ENCODE measurements at places on chromosomes 5 and 9.

GRCh38 chr9:94533601-94534000 is 21.3 kb upstream of the PCAT7 start:
- DNase-seq: no peak

- no peak for DNase-seq
Observed at GRCh38 chr5:134603059-134603458, 29.6 kb downstream of the SAR1B start.

DNA sequence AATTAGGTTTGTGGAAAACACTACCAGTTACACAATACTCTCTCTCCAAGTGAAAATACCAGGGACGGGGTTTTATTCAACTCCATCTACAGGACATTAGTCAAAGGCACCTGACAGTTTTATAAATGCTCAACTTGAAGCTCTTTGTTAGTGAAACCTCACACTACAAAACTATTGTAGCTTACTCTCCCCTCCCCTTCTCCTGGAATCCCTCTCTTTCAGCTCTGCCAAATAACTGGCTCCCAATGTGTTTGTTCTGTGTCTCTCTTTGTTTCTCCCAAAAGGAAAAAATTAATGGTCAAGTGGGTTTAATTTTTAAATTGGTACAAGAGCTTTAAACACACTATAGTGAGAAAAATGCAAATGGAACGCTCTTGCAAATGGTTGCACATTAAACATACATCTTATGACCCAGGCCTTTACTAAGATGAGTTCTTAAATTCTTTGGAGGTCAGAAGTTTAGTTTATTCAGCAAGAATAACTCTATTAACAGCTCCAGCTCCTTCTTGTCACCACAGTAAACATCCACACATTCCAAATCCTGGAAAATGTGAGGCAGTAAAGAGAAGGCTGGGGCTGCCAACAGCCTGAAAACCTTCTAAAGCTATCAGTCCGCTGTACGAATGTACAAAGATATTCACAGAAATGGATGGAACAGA is 48.4 kb downstream of the ZNF608 start:
- no peak for DNase-seq

DNA sequence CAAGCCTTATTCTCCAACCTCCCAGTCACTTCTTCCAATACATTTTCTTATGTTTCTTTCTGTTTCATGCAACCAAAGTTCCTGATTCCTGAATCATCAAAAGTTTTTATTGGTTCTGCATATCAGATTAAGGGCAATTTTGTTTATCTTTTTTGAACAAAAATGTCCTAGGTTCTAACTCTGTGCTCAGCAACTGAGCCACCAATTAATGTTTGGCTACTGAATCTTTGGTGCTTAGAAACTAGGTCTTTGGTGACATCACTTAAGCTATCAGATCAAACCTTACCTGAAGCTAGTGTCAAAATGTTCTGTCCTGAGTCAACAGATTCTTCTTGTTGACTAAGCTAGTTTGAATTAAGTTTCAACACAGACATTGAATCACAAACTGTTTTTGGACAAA is 56.1 kb downstream of the FGF18 start:
- no peak for DNase-seq

DNA sequence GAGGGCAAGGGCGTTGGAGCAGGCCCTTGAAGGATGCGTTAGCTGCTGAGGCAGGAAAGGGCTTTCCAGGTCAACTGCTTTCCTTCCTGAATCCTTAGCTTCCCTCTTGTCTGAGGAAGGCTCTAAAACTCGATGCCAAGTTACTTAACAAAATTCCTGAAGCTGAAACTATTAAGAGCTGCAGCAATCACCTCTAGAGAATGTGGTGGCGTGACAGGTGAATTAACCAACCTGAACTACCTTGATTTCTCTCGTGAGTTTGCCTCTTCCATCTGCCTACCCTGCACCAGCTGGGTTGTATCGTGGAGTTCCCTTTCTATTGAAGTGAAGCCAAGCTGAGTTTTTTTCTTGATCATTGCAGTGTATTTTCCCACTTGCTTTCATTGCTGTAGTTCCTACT is 96.1 kb downstream of the PDE8B start:
- DNase-seq: no peak

GRCh38 chr5:136018814-136019783 is 9.7 kb upstream of the TGFBI start:
- DNase-seq: peak; percentile 78

- DNase-seq: no peak
Observed at GRCh38 chr9:13841746-13842462, 472.0 kb downstream of the NFIB start.

DNA sequence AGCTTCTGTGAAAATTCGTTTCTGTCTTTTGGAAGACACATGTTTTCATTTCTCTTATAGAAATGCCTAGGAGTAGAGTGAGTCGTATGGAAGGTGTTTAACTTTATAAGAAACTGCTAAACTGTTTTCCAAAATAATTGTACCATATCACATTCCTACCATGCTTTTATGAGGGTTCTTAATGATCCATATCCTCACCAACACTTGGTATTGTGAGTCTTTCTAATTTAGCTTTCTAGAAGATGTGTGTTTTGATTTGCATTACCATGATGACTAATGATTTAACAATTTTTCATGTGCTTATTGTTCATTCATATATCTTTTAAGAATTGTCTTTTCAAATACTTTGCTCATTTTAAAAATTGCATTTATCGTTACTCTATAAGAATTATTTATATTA is 223.6 kb downstream of the COMMD10 start:
- no peak for DNase-seq

DNA sequence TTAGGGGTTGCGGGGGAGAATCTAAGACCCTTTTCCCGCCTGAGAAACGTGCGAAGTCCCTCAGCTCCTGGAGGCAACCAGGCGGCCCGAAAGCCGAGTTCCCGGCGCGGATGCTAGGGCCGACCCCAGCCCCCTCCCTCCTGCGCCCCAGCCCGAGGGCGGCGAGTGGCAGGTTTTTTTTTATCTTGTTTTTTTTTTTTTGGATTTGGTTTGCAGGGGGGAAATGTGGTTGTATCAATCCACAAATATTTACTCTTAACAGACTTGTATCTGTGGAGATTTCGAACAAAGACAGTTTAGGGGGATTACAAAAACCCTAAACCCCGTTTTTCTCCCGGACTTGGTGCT is 10.7 kb downstream of the LMX1B start:
- DNase-seq: no peak

DNA sequence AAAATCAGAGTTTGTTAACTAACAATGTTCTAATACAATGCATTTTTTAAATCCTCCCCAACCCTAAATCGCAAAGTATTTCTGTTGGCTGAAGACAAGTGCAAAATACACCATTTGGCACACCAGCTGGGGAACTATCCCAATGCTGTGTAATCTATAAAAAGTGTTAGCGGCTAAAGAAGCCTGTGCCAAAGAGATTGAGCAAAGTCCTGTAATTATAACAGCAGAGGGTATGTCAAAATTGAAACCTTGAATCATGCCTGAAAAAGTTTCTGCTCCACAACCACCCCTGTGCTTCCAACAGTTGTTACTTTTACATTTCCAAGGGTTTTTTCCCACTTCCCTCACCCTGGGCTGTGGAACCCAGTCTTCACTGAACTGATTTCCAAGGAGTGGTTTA is 83.1 kb upstream of the PLPP6 start:
- no peak for DNase-seq

DNA sequence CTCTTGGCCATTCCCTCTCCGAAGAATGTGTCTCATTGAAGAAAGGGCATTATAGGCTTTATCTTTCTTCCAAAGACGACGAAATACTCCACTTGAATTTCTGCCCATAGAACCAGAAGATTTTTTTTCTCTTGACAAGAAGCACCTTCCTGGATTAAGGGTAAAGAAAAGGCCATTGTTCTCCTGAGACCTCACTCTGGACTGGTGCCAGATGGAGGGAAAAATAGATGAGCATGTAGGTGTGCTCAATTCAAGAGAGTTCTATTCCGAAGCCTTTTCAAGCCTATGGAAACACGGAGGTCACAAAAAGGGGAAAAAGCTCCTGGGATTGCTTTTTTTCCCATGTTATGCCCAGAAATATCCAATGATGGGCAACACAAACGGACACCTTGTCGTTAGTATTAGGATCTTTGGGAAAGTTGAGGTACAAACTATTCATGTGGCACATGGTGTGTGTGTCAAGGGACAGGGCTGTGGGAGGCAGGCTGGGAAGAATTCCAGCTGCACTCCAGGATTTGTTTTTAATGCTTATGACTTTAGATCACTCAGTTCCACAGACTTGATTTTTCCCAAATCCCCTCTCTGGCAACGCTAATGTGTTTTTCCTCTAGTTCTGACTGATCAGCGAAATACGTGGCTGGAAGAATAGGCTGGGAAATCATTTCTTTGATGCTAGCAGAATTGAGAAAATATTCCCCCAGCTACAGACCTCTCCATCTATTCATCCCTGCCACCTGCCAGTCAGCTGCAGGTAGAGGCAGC is 89.9 kb downstream of the SIL1 start:
- no peak for DNase-seq

DNA sequence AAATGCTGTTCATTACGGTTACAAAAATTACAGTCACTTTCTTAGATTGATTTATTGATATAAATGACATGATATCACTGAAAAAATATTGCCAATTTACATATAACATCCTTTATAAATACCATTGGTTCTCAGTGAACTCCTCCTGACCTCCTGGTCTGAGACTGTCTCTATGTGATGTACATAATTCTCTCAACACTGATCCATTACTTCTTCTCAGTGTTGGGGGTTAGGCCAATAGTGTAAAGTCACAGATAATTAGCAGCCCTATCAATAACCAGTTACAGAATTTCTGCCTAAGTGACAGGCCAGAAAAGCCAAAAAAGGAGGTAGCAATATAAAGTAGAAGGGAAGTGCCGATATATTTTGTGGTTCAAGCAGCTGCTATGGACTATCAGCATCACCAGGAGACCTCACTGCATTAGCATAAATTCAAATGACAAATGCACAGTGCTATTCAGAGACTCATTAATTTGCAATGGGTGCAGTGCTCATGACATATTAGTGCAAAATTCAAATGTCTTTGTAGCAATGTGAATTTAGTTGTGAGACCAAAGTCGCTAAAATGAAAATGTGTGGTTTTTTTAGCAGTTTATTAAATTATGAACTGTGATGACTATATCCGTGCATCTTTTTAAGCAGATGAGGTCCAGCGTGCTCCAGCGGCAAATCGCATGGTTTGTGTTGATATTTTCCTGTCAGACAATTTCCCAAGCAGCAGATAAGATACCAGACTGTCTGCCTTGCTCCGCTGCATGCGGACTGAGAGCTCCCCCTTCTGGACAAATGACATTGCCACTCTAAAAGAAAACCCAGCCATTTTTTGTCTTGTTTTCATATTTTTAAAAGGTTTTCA is 144.6 kb downstream of the CETN3 start:
- DNase-seq: peak; percentile 71

- DNase-seq: peak; percentile 91
Observed at GRCh38 chr5:169945831-169946261, 34.4 kb downstream of the INSYN2B start.

- no peak for DNase-seq
Observed at GRCh38 chr5:91142819-91143218, 240.3 kb downstream of the ARRDC3 start.

DNA sequence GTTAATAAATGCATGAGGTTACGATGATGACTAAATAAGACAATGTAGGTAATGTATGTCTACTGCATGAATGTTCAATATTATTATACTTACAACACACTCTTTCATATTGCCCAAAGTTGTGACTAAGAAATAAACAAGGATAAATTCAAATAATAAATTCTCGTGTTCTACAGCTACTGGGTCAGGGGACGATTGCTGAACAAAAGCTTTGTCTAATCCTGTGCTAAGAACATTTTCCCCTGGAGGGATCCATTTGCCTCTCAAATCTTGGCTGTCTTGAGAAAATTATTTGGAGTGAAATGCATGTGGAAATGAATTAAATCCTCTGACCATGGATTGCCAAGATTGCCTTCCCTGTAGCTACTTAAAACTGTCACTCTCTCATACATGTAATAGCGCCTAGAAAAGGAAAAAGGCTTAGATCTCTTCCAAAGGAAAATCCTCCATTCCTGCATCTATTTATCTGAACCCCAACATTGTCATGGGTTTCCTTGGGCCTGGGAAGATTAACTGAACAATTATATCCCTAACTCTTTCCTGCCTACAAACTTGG is 893.8 kb upstream of the ACO1 start:
- DNase-seq: no peak

GRCh38 chr9:2743937-2744529 is 26.7 kb downstream of the KCNV2 start:
- no peak for DNase-seq

DNA sequence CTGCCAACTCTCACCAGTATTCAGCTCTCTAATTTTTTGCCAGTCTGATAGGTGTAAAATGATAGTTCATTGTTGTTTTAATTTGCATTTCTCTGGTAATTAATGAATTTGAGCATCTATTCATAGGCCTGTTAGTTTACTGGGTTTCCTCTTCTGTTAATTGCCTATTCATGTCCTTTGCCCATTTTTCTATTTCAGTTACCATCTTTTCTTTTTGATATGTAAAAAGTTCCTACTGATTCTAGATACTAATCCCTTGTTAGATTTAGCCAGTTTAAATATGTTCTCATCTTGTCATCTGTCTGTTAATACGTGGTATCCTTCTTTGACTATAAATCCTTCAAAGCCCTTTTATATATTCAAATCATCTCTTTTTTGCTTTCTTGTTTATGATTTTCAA is 247.8 kb downstream of the ARHGAP26 start:
- DNase-seq: no peak

DNA sequence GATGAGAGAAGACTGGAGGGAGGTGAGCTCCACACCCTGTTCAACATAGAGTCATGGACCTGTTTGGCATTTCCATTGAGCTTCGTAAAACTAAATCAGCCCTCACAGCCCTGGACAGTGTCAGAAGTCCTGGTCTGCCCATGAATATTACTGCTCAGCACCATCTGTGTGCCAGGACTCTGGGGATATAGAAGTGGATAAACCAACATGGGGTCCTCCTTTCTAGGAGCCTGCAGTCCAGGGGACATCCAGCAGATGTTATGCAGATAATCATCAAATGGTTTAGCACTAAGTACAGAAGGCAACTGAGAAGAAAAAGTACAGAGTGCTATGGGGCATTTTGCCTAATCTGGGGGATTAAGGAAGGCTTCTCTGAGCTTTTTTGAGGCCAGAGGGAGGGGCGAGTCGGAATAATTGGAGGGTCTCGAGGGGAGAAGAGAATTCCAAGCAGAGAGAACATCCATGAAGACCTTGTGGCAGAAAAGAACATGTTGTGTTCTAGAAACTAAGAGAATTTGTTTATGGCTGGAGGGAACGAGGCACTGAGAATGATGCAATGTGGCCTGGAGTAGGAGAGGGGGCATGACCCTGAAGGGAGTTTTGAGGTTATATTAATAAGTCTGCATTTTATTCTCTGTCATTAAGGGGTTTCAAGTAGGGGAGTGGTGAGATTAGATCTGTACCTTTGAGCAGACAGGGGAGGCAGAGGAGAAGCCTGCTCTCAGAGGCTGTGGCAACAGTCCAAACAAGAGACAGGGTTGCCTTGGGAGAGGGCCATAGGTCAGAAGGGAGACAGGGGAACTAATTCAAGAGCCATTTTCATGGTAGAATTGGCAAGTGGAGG is 63.5 kb upstream of the SLC2A8 start:
- DNase-seq: no peak

- DNase-seq: no peak
Observed at GRCh38 chr5:125813221-125813974, 609.8 kb upstream of the GRAMD2B start.

- no peak for DNase-seq
Observed at GRCh38 chr5:130870691-130871090, 294.4 kb downstream of the HINT1 start.
